ENCODE measurements at places on chromosomes 6 and 20.
A peak's percentile ranks its signal among the peaks of the same experiment; 100 is the strongest.

- no peak for DNase-seq
These were observed 125.8 kb downstream of the LY86 start for GRCh38 chr6:6714118-6714897.

DNA sequence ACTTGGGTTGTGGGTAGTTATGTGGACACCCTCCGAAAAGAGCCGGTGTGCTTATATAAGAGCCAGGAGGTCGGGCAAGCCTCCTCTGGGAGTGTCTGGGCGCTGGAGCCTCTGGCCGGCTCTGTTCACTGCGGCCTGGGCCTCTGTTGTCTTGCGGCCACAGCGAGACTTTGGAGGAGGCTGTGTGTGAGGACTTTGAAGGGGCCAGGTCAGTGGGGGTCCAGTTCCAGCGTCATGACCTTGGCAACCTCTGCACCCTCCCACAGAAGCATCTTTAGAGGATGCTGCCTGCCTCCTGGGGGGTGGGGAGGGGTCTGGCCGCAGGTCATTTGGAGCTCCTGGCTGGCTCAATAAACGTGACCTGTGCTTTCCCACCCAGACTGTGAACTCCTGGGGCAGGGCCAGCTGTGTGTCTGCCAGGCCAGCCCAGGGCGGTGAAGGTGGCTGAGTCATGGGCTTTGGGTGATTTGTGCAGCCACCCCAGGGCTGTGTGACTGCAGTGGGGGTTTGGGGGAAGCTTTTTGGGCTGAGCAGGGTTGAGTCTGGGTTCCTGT, 1.2 kb downstream of the TCEA2 start:
- no peak for DNase-seq

GRCh38 chr20:43681991-43682410, 15.1 kb downstream of the MYBL2 start:
- DNase-seq = no peak

- DNase-seq = peak; percentile 87
These were observed 332.3 kb downstream of the BCKDHB start for GRCh38 chr6:80438772-80439171.

DNA sequence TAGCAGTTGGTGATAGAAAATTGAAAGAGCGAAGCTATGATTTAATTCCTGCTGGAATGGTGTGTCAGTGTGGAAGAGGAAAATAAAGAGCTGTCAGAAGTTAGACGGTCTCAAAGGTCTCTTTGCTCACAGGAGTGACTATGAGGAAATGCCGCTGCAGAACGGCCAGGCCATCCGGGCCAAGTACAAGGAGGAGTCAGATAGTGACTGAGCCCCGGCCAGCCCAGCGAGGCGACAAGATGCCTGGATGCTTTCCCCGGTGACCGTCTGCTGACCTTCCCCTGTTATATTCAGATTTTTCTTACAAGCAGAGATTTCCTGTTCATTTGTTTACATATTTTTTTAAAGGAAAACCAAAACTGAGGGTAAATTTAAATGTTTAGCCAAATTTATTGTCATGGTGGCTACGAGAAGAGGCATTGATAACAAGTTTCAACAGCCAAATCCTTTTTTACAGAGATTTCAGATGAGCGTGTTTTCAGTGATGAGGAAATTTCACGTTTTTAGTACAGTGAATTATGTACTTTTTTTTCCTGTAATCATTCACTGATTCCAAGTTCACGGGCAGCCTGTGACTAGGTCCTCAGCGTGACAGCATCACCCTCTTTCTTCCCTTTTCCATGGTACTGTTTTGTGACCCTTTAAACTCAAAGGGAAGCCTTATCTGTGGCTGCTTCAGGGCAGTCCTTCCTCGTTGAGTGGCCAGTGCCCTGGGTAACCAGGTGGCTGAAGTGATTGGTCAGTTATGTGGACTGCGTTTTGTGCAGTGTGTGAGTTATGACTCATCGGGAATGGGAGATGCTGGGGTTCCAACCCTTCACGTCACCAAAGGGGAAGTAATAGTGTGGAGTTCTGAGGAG, 12.6 kb downstream of the DYNLT1 start:
- DNase-seq = no peak

GRCh38 chr6:130907687-130908086, 80.5 kb downstream of the SMLR1 start:
- DNase-seq = no peak

- no peak for DNase-seq
These were observed 23.0 kb upstream of the GTSF1L start for GRCh38 chr20:43749734-43750294.

GRCh38 chr6:34519971-34520644, 36.0 kb downstream of the SPDEF start:
- DNase-seq = no peak

GRCh38 chr6:41028561-41029412, 10.2 kb downstream of the UNC5CL start:
- DNase-seq = no peak

GRCh38 chr20:3551681-3552434, 81.0 kb downstream of the ATRN start:
- no peak for DNase-seq

DNA sequence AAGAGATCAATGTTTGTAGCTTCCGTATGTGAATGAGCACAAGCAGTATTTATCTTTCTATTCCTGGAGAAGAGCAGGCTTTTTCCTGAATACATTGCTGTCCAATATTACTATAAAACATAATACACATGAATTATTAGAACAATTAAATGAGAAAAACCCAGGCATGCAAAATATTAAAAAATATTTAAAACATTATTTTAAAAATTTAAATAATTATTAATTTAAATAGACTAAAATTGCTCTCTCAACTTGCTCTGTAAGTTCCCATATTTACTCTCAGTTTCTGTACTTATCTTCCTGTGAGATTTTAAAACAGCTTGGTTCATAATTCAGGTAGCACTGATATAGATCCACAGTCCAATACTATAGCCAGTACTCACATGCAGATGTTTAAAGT, 97.0 kb downstream of the PLCB1 start:
- DNase-seq = no peak

GRCh38 chr6:11251553-11252360, 19.3 kb upstream of the NEDD9 start:
- no peak for DNase-seq

GRCh38 chr20:17431621-17432364, 99.4 kb downstream of the BFSP1 start:
- DNase-seq = peak; percentile 40

GRCh38 chr6:155011809-155012291, 16.7 kb downstream of the TIAM2 start:
- DNase-seq = no peak

DNA sequence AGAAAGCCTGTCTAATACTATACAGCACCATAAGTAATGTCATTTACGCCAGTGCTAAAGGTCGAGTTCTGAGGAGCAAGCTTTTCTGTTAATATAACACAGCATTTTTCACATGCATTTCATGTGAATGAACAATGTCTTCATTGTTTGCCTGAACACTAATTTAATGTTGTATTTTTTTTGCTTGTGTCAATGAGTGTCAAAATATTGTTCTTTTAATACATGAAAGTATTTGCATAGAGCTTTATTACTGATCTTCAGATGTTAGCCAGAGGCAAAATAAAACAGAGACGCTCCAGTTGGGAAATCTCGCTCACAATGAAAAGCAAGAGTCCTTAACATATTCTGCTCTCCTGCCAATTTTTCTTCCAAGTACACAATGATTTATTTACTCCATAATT, 151.8 kb downstream of the FOXC1 start:
- DNase-seq = no peak

GRCh38 chr20:956330-956951, 40.3 kb upstream of the ANGPT4 start:
- peak; percentile 11 for DNase-seq

DNA sequence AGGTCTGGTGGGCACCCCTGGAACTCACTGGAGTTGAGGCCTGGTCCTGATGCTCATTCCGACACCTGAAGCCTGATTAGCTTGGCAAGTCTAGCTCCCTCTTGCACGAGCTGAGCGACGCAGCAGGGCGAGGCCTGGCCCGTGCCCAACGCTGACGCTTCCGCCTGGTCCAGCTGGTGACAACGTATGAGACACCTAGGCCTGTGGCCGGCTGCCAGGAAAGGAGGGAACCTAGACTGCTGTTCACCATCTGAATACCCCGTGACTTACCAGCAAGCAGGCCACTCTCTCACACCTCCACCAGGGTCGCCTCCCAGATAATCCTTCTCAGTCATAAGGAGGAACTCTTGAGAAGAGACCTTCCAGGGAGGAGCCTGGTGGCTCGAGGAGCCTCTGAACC, 24.5 kb downstream of the YTHDF1 start:
- DNase-seq = no peak

GRCh38 chr6:22062807-22063408, 233.9 kb downstream of the PRL start:
- no peak for DNase-seq

DNA sequence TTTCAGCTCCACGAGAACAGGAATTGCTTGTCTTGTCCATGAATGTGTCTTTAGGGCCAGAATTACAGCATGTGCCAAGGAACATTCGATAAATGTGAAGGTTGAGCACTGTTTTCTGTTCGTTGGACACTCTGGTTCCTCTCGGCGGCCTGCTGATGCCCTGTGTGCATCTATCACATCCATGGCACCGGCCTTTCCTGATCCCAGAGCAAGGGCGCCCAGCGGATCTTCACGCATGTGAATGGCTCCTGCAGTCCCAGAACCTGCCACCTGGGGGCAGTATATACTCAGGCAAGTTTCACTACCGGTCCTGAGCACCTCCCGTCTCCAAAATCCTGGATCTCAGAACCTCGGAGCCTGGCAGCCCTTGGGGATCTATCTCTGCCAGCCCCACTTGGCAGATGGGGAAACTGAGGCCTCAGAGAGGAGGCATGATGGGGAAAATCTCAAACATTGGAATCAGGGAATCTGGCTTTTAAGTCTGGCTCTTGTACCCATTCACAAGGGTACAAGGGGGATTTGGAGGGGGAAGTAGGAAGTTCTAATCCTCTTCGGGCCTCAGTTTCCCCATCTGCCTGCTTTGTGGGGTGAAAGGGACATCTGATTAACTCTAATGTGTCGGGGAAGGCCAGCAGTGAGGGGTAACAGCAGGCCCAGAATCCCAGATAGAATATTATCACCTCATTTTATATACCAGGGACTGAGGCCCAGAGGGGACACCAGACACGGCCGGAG, 4.3 kb upstream of the CEBPB start:
- peak; percentile 51 for DNase-seq

- DNase-seq = no peak
These were observed 43.3 kb downstream of the LRRC1 start for GRCh38 chr6:53837865-53838769.

- DNase-seq = no peak
These were observed 40.0 kb downstream of the IRF4 start for GRCh38 chr6:431504-431903.

DNA sequence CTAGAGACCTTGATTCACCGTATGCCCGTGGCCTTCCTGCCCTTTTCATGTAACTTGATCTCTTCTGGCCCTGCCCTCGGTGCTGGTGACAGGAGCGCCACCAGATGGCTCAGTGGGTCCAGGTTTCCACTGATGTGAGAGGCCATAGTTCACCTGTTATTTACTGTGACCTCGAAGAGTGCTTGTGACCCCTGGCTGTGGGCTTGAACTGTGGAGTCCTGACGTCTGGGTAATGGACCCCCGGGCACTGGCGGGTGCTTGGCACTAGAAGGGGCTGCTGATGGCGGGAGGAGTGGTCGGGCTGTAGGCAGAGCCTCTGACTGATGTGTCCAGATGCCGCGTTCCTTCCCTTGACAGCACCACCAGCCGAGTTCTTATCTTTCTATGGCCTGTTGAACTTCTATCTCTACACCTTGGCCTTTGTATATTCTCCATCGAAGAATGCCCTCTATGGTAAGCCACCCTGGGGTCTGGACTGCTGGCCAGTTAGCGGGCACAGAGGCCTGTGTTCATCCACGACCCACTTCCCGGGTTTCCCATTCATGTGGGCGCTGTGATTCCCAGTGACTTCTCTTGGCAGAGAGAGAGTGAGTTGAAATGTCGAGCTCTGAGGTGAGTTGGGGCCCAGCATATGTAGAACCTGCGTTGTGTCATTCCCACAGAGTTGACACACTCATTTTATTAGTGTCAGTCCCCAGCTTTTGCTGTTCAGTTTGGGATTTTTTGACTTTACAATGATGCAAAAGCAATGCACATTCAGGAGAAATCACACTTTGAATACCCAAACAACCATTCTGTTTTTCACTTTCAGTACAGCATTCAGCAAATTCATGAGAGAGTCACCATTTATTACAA, 14.9 kb downstream of the DYNLT1 start:
- no peak for DNase-seq

- DNase-seq = peak; percentile 78
These were observed 141.6 kb upstream of the EYA4 start for GRCh38 chr6:133099573-133099972.

DNA sequence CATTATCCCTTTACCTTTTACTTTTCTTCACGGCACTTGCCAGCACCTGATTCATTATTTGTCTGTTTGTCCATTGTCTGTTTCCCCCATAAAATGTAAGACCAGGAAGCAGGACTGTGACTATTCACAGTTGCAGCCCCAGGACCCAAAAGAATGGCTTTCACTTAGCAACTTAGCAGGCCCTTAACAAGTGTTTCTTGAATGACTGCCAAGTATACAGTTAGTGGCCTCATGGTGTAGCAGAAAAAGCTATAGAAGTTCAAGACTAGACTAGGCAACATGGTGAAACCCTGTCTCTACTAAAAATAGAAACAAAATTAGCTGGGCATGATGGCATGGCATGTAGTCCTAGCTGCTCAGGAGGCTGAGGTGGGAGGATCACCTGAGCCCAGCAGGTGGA, 4.3 kb downstream of the SLC26A8 start:
- DNase-seq = no peak

DNA sequence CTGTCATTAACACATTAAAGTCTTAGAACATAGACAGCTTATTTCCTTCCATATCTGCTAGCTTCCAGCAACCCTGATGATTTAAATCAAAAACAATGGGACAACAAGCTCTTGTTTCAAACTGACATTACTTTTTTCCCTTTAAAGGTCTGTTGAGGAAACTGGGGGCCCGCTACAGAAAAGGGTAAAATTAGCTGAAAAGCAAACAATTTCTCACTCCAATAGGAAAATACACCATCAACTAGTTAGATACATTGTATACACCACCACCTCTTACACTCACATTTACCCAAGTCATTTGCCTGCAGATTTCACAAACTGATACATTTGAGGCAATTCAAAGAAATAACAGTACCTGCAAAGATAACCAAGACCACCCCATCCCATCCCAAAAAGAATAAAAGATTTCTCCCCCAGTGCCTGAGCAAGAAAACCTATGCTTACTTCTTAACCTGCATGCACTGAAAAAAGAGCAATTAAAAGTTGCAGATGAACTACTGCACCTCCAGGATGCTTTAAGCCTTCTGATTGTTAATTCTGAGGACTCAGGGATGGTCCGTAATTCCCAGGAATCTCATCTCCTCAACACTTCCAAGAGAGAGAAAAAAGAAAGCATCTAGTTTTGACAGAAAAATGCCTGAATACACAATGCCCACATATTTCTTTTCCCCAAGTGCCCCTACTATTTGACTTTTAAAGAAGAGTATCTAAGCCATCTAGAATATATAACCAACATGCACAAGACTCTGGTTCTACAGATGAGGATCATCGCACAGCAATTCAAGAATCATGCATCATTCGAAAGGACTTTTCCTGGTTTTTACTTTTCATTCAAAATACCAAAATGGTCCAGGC, 5.6 kb downstream of the ZMYND8 start:
- DNase-seq = no peak

- DNase-seq = no peak
These were observed 899.0 kb downstream of the TFAP2A start for GRCh38 chr6:9515633-9516606.
